ENCODE measurements at places on chromosomes 1 and 21. TPM values are rescaled to one million over a fixed set of nuclear protein-coding genes. Genes with fewer than 3 reads are reported as not detected.

C1orf115 gene
- total RNA-seq, result 14.2 TPM

TRIM33 gene
- total RNA-seq, result 14.2 TPM

RHCE gene
- total RNA-seq, result 1.0 TPM

DNA sequence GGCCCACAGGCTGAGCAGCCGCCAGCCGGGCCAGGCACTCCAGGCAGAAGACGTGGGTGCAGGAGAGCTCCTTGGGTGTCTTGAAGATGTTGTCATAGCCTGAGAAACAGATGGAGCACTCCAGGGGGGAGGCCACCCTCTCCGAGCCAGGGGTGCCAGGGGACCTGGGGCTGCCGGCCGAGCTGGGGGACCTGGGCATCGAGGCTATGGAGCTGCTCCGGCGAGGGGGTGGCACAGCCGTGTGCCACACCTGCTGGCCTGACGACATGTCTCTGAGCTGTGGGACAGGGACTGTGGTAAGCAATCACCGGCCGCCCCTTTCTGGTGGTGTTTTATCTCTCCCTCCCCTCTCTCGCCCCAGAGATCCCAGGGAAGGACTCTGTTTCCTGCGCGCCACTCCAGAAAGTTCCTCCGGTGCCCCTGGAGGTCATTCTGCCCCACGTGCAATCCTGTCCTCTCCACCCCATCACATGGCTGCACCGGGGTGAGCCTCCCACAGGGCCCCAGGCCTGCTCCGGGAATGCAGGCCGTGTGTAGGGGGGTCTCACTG lies 1.7 kb downstream of the RNF223 start:
- no peak overlapping the region for H3K4me3 ChIP-seq
- peaks cover 81% of the 10 kb centered on the region for H3K27me3 ChIP-seq
- H3K27ac ChIP-seq, result no peak overlapping the region
- no peaks in the 10 kb centered on the region for H3K36me3 ChIP-seq
- H3K4me1 ChIP-seq, result peaks cover 18% of the 10 kb centered on the region

DNA sequence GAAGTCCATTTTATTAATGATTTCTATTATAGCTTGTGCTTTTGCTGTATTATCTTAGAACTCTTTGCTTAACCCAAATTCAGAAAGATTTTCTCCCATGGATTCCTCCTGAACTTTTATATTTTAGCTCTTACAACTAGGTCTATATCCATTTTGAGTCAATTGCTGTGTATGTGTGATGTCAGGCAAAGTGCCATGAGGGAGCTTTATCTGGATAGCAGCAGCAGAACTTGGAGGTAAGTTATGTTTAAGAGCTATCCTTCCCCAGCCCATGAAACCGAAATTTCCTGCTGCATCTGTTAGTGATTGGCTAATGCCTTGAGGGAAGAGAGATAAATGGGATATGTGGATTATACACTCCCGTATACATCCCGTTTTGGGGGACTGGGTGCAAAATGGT lies 29.9 kb downstream of the ADAM30 start:
- DNase-seq, result no peak
- H3K4me1 ChIP-seq, result no peaks in the 10 kb centered on the region
- H3K27me3 ChIP-seq, result peaks cover 29% of the 10 kb centered on the region
- H3K4me3 ChIP-seq, result no peak overlapping the region
- H3K27ac ChIP-seq, result no peak overlapping the region

RHOU gene
- 5.1 TPM for total RNA-seq

DNA sequence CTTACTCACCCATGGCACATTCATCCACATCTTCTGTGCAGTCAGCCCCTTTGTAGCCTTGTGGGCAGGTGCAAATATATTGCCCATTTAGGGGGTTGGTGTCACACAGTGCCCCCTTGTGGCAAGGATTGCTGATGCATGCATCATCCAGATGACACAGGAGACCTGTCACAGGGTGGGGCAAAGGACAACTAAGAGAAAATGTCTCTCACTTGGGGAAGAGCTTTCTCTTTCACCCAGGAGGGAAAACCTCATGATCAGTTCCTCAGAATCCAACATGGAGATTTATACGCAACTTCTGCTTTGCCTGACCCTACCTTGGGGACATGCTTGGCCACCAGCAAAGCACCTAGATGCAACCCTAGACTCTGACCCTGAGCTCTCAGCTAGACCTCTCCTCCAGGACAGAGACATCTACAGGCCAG lies 71.8 kb upstream of the ADAM30 start:
- peak; percentile 40 for DNase-seq
- H3K4me3 ChIP-seq, result no peak overlapping the region
- H3K4me1 ChIP-seq, result peaks cover 42% of the 10 kb centered on the region
- H3K36me3 ChIP-seq, result peaks cover 40% of the 10 kb centered on the region
- no peaks in the 10 kb centered on the region for H3K27me3 ChIP-seq

DNA sequence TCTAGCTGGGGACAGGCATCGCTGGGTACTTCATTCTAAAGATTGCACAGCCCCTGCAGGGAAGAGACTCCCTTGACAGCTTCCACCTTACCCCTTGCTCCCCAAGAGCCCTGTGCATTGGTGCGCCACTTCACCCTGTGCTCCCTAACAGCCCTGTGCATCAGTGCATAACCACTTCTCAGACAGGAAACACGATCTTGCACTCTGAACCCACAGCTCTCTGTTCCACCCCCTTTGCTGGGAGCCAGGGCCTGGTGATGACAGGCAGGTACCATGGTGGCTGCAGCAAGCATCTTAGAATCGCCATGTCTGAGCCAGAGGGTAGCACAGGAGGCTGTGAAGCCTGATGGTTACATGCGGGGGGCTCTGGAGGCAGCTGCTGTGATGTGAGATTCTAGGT lies 5.0 kb downstream of the ALPL start:
- no peaks in the 10 kb centered on the region for H3K36me3 ChIP-seq
- H3K27me3 ChIP-seq, result peaks cover 8% of the 10 kb centered on the region
- no peak overlapping the region for H3K27ac ChIP-seq
- H3K4me3 ChIP-seq, result no peak overlapping the region
- no peak for DNase-seq

STX12 gene
- 22.0 TPM for total RNA-seq

DNA sequence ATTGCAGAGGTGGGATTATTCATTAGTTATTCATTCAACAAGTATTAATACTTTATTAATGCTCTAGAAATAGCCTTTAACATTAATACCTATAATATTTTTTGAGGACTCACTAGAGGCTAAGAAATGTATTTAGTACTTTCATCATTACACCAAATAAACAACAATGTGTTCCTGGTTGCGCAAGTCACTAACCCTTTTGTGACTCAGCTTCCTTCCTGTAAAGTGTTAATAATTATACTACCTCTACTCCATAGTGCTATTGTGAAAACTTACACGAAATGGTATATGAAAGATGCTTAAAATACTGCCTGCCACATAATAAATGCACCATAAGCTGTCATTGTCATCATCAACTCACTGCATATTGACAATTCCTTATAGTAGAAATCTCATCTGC lies 431.0 kb downstream of the DPYD start:
- no peaks in the 10 kb centered on the region for H3K4me1 ChIP-seq
- no peaks in the 10 kb centered on the region for H3K27me3 ChIP-seq
- no peaks in the 10 kb centered on the region for H3K36me3 ChIP-seq
- no peak for DNase-seq

GABPA gene
- 15.5 TPM for total RNA-seq

DNA sequence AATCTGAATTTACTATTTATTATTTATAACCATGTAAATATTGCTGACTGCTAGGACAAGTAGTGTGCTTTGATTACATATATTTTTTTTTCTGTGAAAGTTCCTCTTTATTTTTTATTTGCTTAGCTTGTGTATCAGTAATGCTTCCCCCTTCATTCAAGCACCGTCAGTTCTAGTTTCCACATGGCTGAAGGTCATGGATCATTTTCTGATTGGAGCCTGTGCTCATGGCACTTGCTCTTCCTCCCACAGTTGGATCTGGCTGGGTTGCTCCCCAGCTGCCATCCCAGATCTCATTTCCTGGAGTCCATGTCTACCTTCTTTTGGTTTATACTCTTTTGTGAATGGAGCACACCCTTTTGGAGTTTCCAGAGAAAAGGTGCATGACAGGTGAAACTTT lies 57.0 kb upstream of the IGSF5 start:
- peaks cover 5% of the 10 kb centered on the region for H3K4me1 ChIP-seq
- DNase-seq, result no peak
- no peak overlapping the region for H3K4me3 ChIP-seq
- H3K27me3 ChIP-seq, result no peaks in the 10 kb centered on the region

- H3K27ac ChIP-seq, result no peak overlapping the region
- no peak for DNase-seq
- no peaks in the 10 kb centered on the region for H3K36me3 ChIP-seq
- no peaks in the 10 kb centered on the region for H3K4me1 ChIP-seq
- H3K4me3 ChIP-seq, result no peak overlapping the region
Observed at GRCh38 chr21:41866274-41866809, 12.8 kb downstream of the PRDM15 start.

CELSR2 gene
- total RNA-seq, result 4.2 TPM

GRCh38 chr1:165836664-165837482 lies 9.5 kb downstream of the UCK2 start:
- no peaks in the 10 kb centered on the region for H3K36me3 ChIP-seq
- H3K27me3 ChIP-seq, result no peaks in the 10 kb centered on the region
- H3K27ac ChIP-seq, result no peak overlapping the region
- no peak for DNase-seq

DNA sequence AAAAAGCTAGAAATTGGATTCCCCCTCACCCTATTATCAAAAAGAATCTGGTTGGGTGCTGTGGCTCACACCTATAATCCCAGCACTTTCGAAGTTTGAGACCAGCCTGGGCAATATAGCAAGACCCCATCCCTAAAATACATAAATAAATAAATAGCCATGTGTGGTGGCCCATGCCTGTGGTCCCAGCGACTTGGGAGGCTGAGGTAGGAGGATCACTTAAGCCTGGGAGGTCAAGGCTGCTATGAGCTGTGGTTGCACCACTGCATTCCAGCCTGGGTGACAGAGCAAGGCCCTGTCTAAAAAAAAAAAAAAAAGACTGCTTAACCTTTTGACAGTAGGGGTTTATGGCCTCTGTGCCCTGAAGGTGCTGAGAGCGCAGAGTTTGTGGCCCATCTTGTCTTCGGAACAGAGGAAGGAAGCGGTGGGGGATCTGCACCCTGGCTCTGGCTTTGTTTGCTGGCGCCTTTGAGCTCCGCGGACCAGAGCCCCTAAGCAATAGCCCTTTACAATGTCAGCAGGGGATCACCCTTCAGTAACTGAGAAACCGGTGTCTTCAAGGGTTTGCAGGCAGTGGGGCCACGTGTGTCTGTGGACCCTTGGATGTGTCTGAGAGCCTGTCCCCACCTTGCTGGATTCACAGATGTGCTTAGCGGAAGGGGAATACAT lies 22.1 kb downstream of the SLC2A7 start:
- H3K27ac ChIP-seq, result no peak overlapping the region
- DNase-seq, result no peak
- no peaks in the 10 kb centered on the region for H3K27me3 ChIP-seq
- peaks cover 7% of the 10 kb centered on the region for H3K4me1 ChIP-seq
- H3K36me3 ChIP-seq, result no peaks in the 10 kb centered on the region

IRF6 gene
- total RNA-seq, result 43.3 TPM

DNA sequence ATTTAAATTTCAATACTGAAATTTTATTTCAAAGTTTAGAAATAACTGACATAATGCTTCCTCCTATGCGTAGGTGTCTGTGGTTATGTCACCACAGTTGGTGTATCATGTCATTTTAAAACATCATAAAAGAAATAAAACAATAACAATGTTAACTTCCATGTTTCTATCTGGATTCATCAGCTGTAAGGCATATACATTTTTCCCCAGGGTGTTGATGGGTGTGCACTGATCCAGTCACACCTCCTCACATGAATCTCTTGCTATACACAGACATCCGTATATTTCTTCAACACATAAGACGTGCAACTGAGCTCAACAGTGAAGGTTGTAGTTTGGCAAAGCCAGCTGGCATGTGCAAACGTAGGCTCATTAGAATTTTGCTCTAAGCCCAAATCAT lies 6.2 kb downstream of the KCNA3 start:
- no peak for DNase-seq
- H3K36me3 ChIP-seq, result no peaks in the 10 kb centered on the region
- no peak overlapping the region for H3K4me3 ChIP-seq
- H3K27ac ChIP-seq, result no peak overlapping the region

DNA sequence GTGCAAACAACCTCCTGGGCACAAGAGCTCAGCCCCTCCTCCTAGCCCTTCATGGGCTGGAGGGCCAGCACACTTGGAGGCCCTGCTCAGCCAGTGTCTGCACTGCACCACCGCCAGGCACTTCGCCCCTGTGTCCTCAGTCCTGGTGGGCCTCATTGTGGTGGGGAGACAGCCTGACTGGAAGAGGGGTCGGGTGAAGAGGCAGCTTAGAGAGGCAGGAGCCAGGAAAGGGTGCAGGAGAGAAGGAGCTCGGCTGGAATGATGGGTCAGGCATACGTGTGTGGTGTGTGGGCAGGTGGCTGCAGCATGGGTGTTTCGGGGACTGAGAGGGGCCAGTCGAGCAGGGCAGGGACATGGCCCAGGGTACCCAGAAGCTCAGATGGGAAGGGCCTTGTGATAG lies 4.1 kb downstream of the WNT3A start:
- DNase-seq, result no peak
- no peak overlapping the region for H3K27ac ChIP-seq
- peaks cover 6% of the 10 kb centered on the region for H3K4me1 ChIP-seq
- H3K4me3 ChIP-seq, result no peak overlapping the region
- H3K27me3 ChIP-seq, result peaks cover 88% of the 10 kb centered on the region

GRCh38 chr1:10638559-10639005 lies 157.9 kb downstream of the CASZ1 start:
- peak overlapping the region; percentile 1 for H3K27ac ChIP-seq
- no peak for DNase-seq
- H3K4me3 ChIP-seq, result peak overlapping the region; percentile 55
- H3K27me3 ChIP-seq, result no peaks in the 10 kb centered on the region

AIDA gene
- total RNA-seq, result 46.3 TPM

DNA sequence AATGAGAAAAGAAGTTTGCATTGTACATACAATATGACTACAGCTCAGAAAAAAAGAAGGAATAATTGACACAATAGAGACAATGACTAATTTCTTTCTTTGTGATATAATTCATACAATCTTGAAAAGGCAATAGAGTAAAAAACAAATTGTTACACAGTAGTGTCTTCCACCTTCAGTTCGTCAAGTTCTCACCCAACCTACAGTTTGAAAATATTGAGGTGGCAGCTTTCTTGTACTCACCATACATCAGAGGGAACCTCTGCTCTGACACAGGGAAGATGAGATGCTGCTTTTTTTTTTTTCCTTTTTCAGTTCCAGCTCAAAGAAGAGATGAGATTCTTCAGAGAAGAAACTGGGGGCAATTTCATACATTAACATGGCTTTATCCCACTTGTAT lies 173.2 kb downstream of the ATP6V1G3 start:
- no peaks in the 10 kb centered on the region for H3K27me3 ChIP-seq
- no peaks in the 10 kb centered on the region for H3K4me1 ChIP-seq
- no peak overlapping the region for H3K27ac ChIP-seq
- H3K4me3 ChIP-seq, result no peak overlapping the region
- no peak for DNase-seq

- no peaks in the 10 kb centered on the region for H3K27me3 ChIP-seq
- H3K4me3 ChIP-seq, result no peak overlapping the region
- no peak for DNase-seq
- peaks cover 78% of the 10 kb centered on the region for H3K4me1 ChIP-seq
Observed at GRCh38 chr1:164755690-164756089, 196.7 kb downstream of the PBX1 start.

DNA sequence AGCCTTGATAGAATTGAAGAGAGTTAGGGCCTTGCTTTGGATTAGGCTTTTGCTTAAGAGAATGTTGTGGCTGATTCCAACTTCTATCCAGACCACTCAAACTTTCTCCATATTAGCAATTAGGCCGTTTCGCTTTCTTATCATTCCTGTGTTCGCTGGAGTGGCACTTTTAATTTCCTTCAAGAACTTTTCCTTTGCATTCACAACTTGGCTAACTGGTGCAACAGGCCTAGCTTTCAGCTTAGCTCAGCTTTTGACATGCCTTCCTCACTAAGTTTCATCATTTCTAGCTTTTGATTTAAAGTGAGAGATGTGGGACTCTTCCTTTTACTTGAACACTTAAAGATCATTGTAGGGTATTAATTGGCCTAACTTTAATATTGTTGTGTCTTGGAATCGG lies 183.6 kb upstream of the L1TD1 start:
- peaks cover 8% of the 10 kb centered on the region for H3K36me3 ChIP-seq
- DNase-seq, result no peak
- no peak overlapping the region for H3K27ac ChIP-seq
